Colonic mucosa (tissue), 4 donors: ENCODE measurements at places on chromosomes 13 and 19. TPM values are rescaled to one million over a fixed set of nuclear protein-coding genes. Genes with fewer than 3 reads are reported as not detected.

Gene IGFL1
- total RNA-seq, result not detected

Gene SLC25A41
- total RNA-seq, result 1.8 TPM

Gene PSG2
- total RNA-seq, result not detected

Gene NCLN
- total RNA-seq, result 195 TPM

Gene C19orf85
- not detected for total RNA-seq

Gene DHDH
- total RNA-seq, result not detected

Gene RGL3
- total RNA-seq, result 32.7 TPM

Gene COL5A3
- total RNA-seq, result 2.4 TPM

- no peaks in the 10 kb centered on the region for H3K4me1 ChIP-seq
- no peaks in the 10 kb centered on the region for H3K36me3 ChIP-seq
- no peak for DNase-seq
- H3K27ac ChIP-seq, result no peak overlapping the region
- H3K4me3 ChIP-seq, result no peak overlapping the region
These were observed 245.1 kb downstream of the LMO7 start for GRCh38 chr13:75881109-75881775.

DNA sequence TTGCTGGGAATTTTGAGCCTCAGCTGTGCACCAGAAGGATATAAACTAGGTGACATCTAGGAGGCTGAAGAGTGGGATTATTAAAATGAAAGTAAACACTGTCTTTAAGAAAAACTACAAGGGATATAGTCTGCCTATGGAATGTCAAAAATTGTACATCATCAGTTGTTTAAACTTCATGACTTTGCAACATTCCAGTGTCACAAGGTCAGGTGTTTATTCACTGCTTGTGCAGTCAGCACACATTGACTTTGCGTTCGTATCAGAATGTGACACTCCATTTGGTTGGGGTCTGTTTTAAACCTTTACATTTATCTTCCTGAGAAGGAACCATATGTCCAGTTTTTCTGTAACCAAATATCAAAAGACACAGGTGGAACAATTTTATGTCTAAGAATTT is 85.6 kb downstream of the KL start:
- no peaks in the 10 kb centered on the region for H3K27me3 ChIP-seq
- no peak overlapping the region for H3K4me3 ChIP-seq
- no peaks in the 10 kb centered on the region for H3K36me3 ChIP-seq
- H3K4me1 ChIP-seq, result no peaks in the 10 kb centered on the region
- no peak overlapping the region for H3K27ac ChIP-seq

GRCh38 chr19:45125975-45126493 is 33.1 kb downstream of the PPP1R37 start:
- no peak overlapping the region for H3K4me3 ChIP-seq
- DNase-seq, result peak; percentile 84
- H3K4me1 ChIP-seq, result no peaks in the 10 kb centered on the region
- no peak overlapping the region for H3K27ac ChIP-seq

GRCh38 chr13:42656958-42657357 is 83.0 kb downstream of the TNFSF11 start:
- H3K4me3 ChIP-seq, result no peak overlapping the region
- no peaks in the 10 kb centered on the region for H3K4me1 ChIP-seq
- no peak overlapping the region for H3K27ac ChIP-seq
- H3K36me3 ChIP-seq, result no peaks in the 10 kb centered on the region
- no peaks in the 10 kb centered on the region for H3K27me3 ChIP-seq

- no peaks in the 10 kb centered on the region for H3K27me3 ChIP-seq
- H3K27ac ChIP-seq, result no peak overlapping the region
- no peak for DNase-seq
- H3K36me3 ChIP-seq, result no peaks in the 10 kb centered on the region
These were observed 1089.7 kb downstream of the PCDH17 start for GRCh38 chr13:58721273-58721672.

GRCh38 chr13:57825066-57825465 is 193.5 kb downstream of the PCDH17 start:
- no peak for DNase-seq
- H3K4me1 ChIP-seq, result no peaks in the 10 kb centered on the region
- H3K27ac ChIP-seq, result no peak overlapping the region
- H3K27me3 ChIP-seq, result no peaks in the 10 kb centered on the region
- H3K36me3 ChIP-seq, result no peaks in the 10 kb centered on the region
- H3K4me3 ChIP-seq, result no peak overlapping the region

DNA sequence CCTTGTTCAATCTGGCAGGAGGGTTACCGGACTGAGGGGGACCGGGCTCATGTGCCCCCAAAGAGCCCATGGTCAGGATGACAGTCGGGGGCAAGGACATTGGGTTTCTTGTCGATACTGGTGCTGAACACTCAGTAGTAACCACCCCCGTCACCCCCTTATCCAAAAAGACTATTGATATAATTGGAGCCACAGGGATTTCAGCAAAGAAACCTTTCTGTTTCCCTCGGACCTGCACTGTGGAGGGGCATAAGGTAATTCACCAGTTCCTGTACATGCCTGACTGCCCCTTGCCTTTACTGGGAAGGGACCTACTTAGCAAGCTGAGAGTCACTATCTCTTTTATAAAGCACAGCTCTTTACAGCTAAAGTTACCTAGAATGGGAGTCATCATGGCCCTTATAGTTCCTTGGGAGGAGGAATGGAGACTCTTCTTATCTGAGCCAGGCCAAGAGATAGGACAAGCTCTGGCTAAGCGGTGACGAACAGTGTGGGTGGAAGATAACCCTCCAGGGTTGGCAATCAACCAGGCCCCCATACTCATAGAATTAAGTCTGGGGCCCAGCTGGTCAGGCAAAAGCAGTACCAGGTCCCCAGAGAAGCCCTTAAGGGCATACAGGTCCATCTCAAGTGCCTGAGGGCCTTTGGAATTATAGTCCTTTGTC is 603.7 kb downstream of the UQCRFS1 start:
- no peak for DNase-seq
- no peaks in the 10 kb centered on the region for H3K36me3 ChIP-seq

DNA sequence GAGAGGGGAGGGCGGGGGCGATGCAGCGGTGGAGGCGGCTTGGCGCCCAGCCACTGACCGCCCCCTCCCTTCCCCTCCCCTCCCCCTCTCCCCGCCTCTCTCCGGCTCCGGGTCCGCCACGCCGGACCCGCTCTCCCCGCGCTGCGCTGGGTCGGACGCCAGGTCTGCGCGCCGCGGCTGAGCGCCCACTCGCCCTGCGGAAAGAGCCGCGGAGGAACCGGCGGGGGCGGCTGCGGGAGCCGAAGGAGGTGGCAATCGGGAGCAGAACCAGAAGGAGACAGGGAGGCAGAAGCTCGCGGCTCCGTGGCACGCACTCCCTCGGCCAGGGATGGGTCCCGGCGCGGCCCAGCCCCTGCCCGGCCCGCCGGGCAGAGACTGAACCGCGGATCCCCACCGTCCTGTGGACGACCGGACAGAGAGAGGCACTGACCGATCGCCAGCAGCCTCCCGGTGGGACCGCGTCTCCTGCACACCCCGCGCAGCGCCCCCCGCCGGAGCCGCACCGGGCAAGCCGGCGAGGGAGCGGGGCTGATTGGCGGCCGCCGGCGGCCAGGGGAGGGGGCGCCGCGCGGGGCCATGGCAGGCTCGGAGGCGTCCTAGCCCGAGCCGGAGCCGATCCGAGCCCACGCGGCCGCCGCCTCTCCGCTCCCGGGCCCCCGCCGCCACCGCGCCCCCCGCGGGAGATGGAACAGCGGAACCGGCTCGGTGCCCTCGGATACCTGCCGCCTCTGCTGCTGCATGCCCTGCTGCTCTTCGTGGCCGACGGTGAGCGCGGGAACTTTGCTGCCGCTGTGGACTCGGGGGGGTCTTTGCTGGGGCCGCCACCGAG is at the start of gene VSTM2B:
TSS of gene VSTM2B (plus strand) at position 94 of the 829 bp plus-strand sequence. CDS start at position 684, 590 bp downstream.
- no peak within 1 kb of the TSS for H3K27ac ChIP-seq
- no peak for DNase-seq
- H3K4me3 ChIP-seq, result no peak within 1 kb of the TSS
- H3K36me3 ChIP-seq, result no peaks in the 10 kb centered on the region

DNA sequence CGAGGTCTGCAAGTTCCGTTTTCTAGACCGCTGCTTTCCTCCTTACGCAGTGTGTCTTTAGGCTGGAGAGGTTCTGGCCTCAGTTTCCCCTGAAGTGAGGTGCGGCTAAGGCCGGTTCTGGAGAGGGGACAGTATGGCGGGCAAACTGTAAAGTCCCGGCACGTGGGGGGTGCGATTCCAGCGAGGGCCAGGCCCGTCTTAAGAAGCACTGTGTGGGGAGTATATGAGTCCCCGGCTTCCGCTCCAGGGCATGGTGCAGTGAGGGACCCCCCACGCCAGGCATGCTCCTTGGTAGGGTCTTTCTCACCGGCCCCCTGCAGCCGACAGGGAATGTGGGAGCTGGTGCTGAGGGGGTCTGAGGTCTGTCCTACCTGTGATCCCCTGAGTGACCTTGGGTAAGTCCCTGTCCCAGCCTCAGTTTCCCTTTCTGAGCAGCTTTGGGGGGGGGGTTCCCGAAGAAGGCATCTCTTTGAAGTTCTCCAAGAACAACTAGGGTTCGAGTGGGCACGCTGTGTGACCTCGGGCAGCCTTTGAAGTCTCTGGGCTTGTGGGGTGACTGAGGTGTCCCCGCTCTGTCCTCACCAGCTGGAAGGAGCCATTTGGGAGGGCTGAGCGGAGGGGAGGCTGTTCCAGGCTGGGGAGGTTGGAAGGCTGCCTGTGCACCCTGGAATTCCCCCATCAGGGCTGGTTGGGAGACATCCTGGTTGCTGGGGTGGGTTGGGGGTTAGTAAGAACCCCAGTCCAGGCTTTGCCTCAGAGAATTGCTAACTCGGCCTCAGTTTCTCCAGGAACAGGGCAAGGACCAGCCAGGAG is 1.5 kb downstream of the NFIC start:
- H3K27me3 ChIP-seq, result no peaks in the 10 kb centered on the region
- no peaks in the 10 kb centered on the region for H3K4me1 ChIP-seq
- H3K27ac ChIP-seq, result peak overlapping the region; percentile 81
- no peaks in the 10 kb centered on the region for H3K36me3 ChIP-seq
- peak; percentile 39 for DNase-seq
- peak overlapping the region; percentile 64 for H3K4me3 ChIP-seq

DNA sequence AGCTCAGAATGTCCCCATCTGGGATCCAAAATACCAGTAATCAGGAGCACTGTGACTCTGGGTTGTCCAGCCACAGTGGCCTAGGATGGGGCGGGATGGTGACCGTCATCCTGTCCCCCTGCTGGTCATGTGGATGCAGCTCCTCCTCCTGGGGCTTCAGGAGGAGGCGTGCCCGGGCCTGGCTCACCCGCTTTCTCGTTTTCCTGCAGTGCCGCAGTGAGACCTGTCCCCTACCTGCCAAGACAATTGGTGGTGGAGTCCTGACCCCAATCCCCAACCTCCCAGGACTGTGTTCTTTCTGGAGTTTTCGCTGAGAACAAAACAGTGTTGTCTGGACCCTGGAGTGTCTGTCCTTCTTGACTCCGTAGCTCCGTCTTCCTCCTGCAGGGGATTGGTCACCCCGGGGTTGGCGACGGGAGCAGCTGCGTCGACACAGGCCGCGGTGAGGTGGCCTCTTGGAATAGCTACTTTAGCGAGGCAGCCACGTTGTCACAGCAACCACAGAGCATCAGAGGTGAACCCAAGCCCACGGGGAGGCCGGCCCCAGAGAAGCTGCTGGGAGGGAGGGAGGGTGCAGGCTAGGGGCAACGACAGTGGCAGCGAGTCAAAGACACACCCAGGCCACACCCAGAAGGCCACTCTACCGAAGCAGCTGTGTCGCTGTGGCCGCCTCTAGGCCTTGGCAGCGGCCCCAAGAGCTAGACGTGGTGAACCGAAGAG is 10.2 kb upstream of the EMC10 start:
- H3K4me3 ChIP-seq, result no peak overlapping the region
- no peaks in the 10 kb centered on the region for H3K27me3 ChIP-seq
- no peak overlapping the region for H3K27ac ChIP-seq
- DNase-seq, result peak; percentile 72
- no peaks in the 10 kb centered on the region for H3K4me1 ChIP-seq
- H3K36me3 ChIP-seq, result no peaks in the 10 kb centered on the region

DNA sequence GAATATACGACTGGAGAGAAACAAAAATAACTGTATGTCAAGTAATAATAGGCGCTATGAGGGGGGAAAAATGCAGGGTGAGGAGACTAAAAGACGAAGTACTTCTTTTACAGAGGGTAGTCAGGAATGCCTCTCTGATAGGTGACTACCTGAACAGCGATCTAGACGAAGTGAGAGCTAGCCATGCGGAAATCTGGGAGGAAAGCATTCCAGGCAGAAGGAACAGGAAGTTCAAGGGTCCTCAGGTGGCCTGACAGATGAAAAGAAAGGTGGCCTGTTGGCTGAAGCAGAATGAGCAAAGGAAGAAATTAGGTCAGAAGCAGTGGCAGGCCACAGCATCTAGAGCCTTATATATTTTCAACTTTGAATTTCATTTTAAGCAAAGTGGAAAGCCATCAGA is 13.3 kb downstream of the ZDHHC20 start:
- H3K27me3 ChIP-seq, result no peaks in the 10 kb centered on the region
- H3K36me3 ChIP-seq, result no peaks in the 10 kb centered on the region
- no peak for DNase-seq

GRCh38 chr13:75294110-75294509 is 187.9 kb downstream of the TBC1D4 start:
- H3K4me3 ChIP-seq, result no peak overlapping the region
- no peaks in the 10 kb centered on the region for H3K27me3 ChIP-seq
- DNase-seq, result no peak
- no peak overlapping the region for H3K27ac ChIP-seq

DNA sequence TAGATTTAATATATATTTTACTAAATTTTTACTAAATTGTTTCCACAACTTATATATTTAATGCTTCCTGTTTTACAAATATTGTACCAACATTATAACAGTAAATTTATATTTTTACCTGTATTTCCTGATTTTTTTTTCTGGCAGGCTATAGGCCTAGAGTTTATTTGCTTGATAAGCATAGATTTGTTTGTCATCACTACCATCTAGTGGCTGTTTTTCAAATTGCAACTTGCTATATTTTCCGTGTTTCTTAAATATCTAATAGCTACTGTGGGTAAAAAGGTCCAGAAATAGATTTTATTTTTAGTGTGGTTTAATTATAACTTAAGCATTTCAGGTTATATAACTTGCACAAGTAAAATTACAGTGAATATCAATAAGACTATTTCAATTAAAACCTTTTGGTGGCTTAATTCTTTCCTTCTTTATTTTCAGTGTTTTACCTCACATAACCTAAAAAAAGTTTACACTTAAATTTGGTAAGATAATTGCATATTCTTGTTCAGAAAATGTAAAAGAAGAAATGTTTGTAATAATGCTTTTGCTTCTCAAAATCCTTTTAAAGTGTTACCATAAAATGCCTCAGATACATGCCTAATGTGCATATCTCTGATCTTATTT is 60.6 kb downstream of the NDFIP2 start:
- H3K27ac ChIP-seq, result no peak overlapping the region
- H3K36me3 ChIP-seq, result no peaks in the 10 kb centered on the region
- H3K4me3 ChIP-seq, result no peak overlapping the region
- no peak for DNase-seq
- no peaks in the 10 kb centered on the region for H3K27me3 ChIP-seq
- no peaks in the 10 kb centered on the region for H3K4me1 ChIP-seq

- no peaks in the 10 kb centered on the region for H3K36me3 ChIP-seq
- no peaks in the 10 kb centered on the region for H3K27me3 ChIP-seq
- no peak for DNase-seq
- no peak overlapping the region for H3K27ac ChIP-seq
These were observed 5.7 kb upstream of the SPACA4 start for GRCh38 chr19:48600679-48601417.

DNA sequence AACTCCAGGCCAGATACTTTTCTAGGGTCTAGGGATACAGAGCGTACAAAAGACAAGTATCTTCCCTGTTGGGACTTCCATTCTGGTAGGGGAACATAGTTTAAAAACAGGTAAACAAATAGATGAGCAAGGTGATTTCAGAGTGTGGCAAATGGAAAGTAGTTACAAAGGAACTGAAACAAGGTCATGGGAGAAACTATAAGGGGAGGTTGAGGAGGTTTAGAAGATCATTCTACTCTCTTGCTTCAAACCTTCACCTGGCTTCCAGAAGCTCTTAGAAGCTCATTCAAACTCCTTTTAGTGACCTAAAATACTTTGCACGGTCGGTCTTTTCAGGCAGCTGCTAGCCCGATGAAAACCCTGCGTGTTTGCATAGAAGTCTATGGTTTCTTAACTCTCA is 9.1 kb downstream of the FFAR2 start:
- no peak overlapping the region for H3K4me3 ChIP-seq
- no peaks in the 10 kb centered on the region for H3K4me1 ChIP-seq
- no peaks in the 10 kb centered on the region for H3K36me3 ChIP-seq
